ENCODE measurements at places on chromosomes 2 and 18.

GRCh38 chr2:144693179-144693578 lies 173.3 kb upstream of the ZEB2 start:
- no peak for DNase-seq

- no peak for DNase-seq
These were observed 100.1 kb upstream of the RNF152 start for GRCh38 chr18:61992923-61993322.

GRCh38 chr18:12283256-12283655 lies 24.8 kb upstream of the TUBB6 start:
- peak; percentile 61 for DNase-seq

DNA sequence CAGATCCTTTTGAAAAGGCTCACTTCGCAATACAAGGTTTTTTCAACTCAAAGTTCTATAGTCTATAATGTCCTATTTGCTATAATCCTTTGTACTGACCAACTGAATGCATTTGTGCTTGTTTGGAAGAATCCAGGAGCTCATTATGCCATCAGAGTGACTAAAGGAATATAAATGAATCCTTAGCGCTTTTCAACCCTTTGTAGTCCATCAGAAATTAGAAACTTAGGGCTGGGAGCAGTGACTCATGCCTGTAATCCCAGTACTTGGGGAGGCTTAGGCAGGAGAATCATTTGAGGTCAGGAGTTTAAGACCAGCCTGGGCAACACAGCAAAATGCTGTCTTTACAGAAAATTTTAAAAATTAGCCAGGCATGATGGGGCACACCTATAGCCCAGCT lies 330.2 kb upstream of the CHAC2 start:
- DNase-seq, result no peak

DNA sequence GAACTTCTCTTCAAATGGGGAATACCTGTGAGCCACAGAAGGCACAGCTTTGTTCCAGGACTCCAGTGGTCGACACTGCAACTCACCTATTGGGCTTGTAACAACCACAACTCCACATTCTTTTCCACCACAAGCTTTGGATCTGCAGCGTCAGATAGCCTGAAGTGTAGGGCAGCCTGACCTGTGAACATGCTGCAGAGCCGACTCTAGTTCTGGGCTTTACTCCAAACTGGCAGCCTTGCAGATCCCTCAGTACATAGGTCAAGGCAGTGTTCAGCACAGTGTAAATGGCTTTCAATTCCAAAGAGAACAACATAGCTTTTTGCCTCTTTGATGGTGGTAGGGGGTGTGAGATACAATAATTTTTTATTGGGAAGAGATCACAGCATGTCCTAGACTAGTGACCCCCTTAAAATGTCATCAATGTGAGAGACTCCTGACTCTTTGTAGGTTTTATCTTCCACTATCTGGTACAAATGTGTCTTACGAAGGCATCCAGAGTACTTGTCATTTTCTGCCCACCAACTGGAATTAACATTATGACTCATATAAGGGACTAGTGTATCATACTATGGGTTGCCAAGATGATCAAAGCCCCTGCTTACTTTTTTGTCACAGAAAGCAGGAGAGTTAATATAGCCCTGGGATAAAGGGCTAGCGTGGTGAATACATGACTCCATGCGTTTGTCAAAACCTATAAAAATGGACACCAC lies 149.8 kb downstream of the COPS8 start:
- DNase-seq, result no peak

- no peak for DNase-seq
These were observed 143.9 kb downstream of the L3MBTL4 start for GRCh38 chr18:6270771-6271216.

DNA sequence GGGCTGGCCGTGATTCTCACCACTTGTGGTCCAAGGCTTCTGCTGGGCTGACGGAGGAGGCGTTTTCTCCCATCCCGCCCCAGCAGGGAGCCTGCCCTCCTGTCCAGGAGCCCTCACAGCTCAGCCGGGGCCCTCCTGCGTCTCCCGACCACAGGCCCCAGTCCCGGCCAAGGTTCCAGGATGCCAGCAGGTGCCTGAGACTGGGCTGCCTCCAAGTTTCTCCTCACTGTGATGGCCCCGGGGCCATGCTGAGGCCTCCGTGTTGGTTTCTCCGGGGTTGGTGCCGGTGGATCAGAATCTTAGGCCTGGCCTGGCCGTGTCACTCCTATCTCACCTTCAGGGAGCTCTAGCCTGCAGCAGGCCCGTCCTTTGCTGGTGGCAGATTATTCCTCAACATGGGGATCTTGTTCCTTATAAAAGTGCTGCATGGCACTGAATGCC lies 5.9 kb downstream of the KCNG2 start:
- DNase-seq, result no peak

GRCh38 chr2:220894069-220894468 lies 678.0 kb downstream of the EPHA4 start:
- DNase-seq, result no peak

- no peak for DNase-seq
These were observed 26.8 kb downstream of the AAK1 start for GRCh38 chr2:69616755-69617154.

DNA sequence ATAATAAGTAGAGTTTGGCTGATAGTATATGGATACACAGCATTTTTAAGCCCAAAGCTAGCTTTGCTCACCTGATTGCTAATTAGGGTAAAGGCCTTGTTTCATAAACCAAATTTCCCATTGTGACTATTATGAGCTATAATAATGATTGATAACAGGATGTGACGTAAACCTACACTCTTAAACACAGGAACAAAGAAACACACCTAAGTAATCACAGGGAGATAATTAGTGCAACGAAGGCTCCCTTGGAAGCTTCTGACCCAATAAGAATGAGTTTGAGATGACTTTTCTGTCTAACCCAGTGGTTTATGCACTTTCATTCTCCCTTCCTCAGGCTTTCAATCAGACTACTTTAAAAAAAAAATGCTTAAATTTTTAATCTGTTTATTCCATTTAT lies 683.2 kb downstream of the SATB2 start:
- no peak for DNase-seq

GRCh38 chr18:57029761-57030160 lies 117.1 kb upstream of the BOD1L2 start:
- DNase-seq, result no peak

DNA sequence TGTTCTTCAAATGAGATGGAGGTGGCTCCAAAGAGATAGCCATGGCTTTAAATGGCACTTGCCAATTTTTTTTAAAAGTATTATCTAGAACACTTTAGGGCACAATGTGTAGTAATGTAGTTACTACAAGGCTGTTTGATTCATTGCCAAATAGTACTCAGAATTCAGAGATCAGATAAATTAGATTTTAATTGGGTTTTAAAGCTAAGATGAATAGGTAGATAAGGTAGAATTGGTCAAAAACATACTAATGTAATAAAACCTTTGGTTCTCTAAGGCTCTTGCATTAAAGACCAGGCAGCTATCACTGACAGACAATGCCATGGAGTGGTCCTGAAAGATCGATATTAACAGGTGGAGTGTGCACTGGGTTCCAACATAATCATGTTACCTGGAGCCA lies 365.9 kb downstream of the LRRTM1 start:
- no peak for DNase-seq

- DNase-seq, result no peak
These were observed 58.7 kb downstream of the AFTPH start for GRCh38 chr2:64582774-64583340.

GRCh38 chr2:221377066-221377465 lies 195.0 kb downstream of the EPHA4 start:
- no peak for DNase-seq

- no peak for DNase-seq
These were observed 199.8 kb upstream of the HDAC4 start for GRCh38 chr2:239600650-239601049.

DNA sequence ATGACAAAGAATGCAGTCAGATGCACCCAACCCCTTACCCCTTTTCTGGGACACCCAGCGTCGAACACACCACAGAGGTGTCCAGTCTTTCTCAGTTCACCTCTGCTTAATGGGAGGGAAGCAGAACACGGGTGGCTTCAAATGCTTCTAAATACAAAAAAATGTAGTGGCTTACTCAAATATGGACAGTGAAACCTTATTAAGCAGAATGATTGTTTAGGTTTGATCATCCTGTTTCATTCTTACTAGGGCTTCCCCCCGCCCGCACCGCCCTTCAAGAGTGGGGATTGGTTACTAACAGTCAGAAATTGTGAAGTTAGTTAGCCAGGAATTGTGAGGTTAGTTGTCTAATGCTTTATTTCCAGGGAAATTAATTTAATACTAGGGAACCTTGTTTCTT lies 21.6 kb downstream of the ATG16L1 start:
- no peak for DNase-seq

DNA sequence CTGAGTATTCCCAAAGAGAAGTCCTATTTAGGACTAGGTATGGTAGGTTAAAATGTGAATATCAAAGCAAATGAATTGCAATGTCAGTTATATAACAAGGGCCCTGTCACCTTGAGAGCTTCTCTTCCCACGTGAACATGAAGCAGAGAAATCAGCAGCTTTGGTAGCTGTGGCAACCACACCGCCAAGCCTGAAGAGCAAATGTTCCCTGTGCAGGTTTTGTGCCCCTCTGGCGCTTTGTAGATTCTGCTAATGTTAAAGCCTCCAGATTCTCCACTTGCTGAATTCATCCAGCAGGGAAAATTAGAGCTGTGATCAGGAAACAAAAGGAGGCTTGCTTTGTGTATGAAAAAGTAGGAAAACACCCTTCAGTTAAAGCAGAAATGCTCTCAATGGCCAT lies 322.6 kb downstream of the RBM43 start:
- DNase-seq, result no peak

DNA sequence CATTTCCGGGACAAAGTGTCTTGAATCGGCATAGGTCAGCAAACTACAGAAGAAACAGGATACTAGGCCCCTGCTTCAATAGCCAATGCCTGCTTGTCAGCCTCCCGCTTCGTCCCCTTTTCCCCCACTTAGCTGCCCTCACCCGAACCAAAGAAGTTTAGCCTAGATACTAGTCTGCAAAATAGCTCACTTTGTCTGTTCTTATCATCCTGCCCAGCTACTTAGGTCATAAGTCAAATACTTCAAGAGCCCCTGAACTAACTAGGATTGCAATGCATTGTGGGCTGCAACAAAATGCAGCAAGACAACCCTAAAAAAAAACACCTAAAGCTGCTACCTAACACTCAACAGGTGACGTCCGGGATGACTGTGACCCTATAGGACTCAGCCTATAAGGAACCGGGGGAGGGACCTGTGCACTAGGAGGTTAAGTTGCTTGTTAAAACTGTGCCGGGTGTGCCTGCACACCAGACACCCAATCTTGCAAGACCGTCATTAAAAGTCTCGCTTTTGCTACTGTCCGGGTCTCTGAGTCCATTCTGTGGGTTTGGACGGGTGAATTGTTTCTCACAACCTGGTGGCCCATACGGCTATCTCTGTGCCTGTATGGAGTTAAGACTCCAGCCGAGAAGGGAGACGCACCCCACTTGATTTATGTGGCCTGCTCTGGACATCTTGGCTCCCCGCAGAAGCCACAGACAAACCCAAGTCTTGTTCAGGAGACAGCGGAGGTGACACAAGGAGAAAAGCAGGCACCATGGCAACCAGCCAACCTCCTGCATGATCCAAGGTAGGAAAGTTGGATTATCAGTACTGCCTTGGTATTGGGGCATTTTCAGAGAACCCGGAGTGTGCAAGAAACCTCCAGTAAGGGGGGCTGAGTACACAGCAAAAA lies 105.9 kb downstream of the HIBCH start:
- peak; percentile 48 for DNase-seq

GRCh38 chr18:41058351-41059125 lies 896.5 kb upstream of the PIK3C3 start:
- no peak for DNase-seq

DNA sequence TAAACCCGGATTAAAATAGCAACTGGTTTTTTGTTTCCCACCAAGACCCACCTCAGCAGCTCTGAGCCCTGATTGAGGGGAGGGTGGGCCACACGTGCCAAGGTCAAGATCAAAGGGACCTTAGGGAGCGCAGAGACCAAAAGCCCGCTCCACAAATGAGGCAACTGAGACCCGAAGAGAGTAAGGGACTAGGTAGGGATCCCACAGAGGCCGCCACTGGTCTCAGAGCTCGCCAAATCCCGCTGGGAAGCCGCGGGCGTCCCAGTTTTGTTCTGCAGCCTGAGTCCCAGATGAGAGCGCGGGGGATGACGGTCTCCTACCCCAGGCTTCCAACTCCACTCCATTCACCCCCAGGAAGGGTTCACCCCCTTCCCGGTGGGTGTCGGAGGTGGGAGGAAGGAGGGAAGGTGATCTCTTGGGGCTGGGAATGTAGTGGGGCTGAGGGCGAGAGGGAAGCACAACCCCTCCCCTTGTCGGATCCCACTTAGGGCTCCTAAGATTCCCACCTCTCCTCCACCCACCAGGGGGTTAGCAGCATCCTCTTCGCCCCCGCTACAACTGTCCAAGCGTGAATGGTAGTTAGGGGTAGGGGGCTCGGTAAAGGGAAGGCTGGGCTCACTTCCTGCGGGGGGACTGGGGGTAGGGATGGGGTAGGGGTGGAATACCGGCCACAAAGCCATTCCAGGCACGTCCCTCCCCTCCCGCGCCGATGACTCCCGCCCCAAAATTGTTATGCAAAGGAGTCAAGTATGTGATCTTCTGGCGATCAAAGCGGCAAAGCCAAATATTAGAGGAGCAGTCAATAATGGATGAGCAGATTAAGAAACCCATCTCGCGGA lies 7.3 kb upstream of the EN1 start:
- no peak for DNase-seq

GRCh38 chr2:172674034-172674967 lies 61.3 kb upstream of the RAPGEF4 start:
- DNase-seq, result peak; percentile 55

DNA sequence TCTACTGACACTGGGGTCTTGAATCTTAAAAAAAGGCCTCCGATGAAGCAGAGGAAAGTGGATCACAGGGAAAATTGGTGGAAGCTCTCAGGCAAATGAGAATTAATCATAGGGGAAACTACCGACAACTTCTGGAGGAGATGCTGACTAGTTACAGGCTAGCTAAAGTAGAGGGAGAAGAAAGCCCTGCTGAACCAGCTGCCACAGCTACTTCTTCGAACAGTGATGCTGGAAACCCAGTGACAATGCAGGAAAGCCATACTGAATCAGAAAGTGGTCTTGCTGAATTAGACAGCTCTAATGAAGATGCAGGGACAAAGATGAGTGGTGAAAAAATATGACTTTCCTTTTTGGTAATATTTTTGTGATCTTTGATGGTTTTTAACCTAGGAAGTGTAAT lies 44.9 kb upstream of the SLC3A1 start:
- DNase-seq, result no peak

GRCh38 chr2:183946193-183946592 lies 652.1 kb upstream of the ZNF804A start:
- DNase-seq, result no peak

Measured in K562 (cell line).